ENCODE measurements at places on chromosomes 4 and X. TPM values are rescaled to one million over a fixed set of nuclear protein-coding genes. Genes with fewer than 3 reads are reported as not detected.

- no peak for DNase-seq
Measured at GRCh38 chr4:78648640-78649363, 97.2 kb downstream of the ANXA3 start.

- DNase-seq: no peak
Measured at GRCh38 chr4:177519481-177520260, 77.4 kb upstream of the AGA start.

UGT2B17 gene
- total RNA-seq: not detected

DNA sequence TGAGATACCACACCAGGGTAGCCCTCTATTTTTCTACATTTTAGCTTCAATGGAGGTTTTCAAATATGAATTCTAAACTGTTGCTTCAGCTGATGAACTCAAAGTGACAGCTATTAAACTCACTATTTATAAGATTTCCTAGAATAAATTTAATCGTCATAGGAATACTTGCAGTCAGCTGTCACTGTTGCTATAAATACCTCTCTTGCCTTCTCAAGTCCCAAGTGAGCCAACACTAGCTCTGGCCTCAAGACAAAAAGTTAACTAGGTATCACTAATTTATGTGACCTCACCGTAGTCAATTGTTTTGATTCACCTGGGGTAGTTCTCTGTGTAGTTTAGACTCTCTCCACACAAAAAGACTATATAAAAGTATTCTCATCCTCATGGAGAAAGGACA, 34.3 kb upstream of the PROM1 start:
- DNase-seq: no peak

DNA sequence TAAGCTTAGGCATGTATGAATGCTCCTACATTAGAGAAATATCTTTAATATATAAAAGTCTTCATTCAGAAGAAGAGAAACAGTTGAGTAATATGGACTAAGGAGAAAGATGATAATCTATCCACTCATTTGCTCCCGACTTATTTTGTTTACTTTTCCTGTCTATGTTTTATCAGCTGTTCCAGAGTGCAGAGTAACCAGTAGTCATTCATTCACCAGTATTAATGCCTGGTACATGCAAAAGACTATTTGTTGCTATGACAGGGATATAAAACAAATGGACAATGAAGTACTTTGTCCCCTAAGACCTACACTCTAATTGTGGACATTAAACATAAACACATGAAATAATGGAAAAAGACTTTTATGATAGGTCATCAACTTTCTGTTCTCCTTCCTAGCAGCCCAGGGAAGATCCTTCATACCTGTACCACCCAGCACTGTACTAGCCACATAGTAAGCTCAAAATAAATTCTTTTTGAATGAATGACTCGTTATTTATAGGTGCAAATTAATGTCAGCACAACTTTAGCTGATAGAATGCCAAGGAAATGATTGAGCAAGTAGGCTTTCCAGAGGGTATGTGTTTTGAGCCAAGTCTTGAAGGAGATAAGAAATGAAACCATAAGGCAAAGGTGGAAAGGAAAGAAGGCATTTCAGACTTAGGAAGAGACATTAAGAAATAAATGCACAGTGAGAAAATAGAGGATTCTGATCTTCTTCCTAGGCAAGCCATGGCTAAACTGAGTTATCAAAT, 45.0 kb upstream of the IL13RA1 start:
- DNase-seq: no peak

TNMD gene
- total RNA-seq: not detected

DNA sequence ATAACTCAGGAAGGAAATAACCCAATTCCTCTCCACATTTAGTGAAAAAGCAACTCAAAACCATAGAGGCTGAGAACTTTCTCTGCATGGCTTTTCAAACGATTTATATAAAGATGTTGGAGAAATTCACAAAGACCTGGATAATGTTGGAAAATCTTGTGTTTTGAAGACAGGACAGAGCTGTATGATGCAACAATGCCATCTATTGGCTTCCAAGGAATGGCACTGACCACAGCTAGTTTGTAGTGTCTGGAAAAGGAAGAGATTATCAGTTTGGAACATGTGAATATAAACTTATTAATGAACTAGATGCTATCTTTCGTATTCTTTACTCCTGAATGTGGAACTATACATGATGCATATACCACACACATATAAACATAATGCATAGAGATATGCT, 503.6 kb downstream of the IL1RAPL1 start:
- DNase-seq: peak; percentile 10

DNA sequence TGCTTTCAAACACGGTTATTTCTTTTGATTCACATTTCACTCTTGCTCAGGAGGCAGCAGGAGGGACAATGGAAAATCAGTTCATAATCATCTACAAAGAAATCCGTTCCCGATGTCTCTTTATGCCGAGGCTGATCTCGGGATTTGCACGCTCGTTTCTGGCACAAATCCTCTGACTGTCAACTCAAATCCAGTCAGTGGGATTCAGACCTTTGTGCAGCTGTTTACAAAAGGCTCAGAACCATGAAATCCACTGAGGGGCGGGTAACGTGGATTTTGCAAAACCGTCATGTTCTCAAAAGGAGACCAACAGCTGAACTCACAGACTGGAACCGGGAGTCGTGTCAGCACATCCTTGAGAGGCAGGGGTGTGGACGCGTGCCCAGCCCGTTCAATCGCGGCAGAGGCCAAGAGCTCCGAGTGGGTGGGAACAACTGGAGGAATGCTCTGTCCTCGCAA, 46.4 kb downstream of the ACOX3 start:
- DNase-seq: no peak

- no peak for DNase-seq
Measured at GRCh38 chr4:140133576-140133975, 20.4 kb downstream of the MAML3 start.

PPEF2 gene
- total RNA-seq: not detected

GRCh38 chr4:153934688-153935017, 145.8 kb upstream of the SFRP2 start:
- DNase-seq: no peak

FGB gene
- not detected for total RNA-seq

DNA sequence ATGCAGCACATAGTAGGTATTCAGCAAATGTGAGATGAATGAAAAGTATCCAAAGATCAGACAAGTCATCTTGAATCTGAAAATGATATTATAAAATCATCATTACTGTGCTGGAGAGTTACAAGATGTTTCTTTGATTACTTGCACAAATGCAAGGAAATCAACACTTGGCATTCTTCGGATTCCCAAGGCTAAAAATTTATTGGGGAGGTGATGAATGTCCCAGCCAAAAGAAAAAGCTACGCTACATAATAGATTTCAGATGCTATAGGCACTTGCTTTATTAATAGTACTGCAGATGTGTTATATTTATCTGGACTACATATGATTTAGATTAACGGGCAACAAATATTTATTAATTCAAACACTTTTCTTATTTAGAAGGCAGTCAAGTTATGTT, 286.7 kb upstream of the TENM3 start:
- DNase-seq: no peak

DNA sequence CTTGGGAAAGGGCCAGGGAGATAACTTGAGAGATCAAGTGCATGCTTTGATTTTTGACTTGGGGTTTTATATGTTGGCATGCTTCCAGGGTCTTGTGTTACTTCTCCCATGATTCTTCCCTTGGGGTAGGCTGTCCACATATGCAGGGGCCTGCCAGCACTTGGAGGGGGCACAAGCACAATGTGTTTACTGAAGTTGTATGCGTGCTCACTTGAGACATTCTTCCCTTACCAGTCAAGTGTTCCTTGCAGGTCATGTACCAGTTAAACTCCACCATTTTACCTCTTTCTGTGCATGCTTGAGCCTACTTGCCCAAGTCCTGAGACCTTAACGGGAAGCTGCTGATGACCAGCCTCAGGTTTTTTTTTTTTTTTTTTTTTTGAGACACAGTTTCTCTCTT, 1880.5 kb downstream of the ARAP2 start:
- no peak for DNase-seq

DNA sequence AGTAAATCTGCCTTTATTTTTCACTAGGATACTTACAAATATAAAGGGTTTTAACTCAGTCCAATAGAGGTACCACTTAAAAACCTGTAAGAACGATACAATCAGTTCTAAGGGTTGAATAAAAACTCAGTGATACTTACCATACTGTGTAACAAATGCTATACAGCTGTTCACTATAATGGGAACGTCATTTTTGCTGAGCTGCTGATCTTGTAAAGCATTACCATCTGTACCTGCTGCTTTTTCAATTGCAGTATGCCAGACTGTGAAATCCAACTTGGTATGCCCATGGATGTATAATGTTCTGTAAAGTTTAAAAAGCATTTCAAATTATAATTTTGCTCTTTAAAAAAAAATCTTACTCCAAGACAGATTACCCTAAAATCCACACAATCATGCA, 111.2 kb downstream of the ARAP2 start:
- no peak for DNase-seq

- DNase-seq: no peak
Measured at GRCh38 chrX:142828129-142828528, 197.6 kb upstream of the SPANXN4 start.

GRCh38 chr4:127416115-127416514, 216.6 kb upstream of the INTU start:
- no peak for DNase-seq

CXorf66 gene
- total RNA-seq: not detected

- no peak for DNase-seq
Measured at GRCh38 chrX:93319609-93320008, 353.8 kb downstream of the NAP1L3 start.

DNA sequence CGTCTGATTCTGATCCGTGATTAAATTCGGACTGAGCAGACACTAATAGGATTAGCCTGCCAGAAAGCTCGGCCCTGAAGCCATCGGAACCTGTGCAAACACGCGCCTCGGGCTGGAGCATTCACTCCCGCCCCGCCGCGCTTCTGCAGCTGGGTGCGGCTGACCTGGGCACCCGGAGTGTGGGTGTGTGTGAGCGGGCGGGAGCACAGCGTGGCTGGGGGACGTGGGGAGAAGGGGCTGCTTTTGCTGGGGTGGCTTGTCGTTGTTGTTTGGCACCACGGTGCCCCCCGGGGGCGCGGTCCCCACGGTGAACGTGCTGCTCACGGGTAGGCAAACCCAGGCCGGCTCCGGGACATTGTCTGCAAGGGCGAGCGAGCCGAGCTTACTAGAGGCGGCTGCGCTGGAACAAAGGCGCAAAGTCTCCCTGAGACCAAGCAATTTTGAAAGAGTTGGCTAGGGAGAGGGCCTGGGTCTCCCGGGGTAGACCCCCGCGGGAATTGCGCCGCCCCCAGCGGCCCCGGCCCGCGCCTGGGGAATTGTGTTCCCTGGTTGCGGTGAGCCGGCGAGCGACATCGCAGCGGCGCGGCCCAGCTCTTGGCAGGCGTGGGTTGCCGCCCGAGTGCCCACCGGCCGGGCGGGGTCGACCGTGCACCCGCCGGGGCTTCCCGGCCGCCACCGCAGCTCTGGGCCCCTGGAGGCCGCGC, 1.4 kb downstream of the MAMLD1 start:
- DNase-seq: no peak

- DNase-seq: no peak
Measured at GRCh38 chr4:22504447-22504846, 11.4 kb downstream of the ADGRA3 start.

FOXR2 gene
- not detected for total RNA-seq

- no peak for DNase-seq
Measured at GRCh38 chr4:3702561-3703221, 63.5 kb upstream of the ADRA2C start.

HEPH gene
- total RNA-seq: 6.5 TPM

ARMCX5 gene
- 8.1 TPM for total RNA-seq

L1CAM gene
- total RNA-seq: 1.6 TPM

DNA sequence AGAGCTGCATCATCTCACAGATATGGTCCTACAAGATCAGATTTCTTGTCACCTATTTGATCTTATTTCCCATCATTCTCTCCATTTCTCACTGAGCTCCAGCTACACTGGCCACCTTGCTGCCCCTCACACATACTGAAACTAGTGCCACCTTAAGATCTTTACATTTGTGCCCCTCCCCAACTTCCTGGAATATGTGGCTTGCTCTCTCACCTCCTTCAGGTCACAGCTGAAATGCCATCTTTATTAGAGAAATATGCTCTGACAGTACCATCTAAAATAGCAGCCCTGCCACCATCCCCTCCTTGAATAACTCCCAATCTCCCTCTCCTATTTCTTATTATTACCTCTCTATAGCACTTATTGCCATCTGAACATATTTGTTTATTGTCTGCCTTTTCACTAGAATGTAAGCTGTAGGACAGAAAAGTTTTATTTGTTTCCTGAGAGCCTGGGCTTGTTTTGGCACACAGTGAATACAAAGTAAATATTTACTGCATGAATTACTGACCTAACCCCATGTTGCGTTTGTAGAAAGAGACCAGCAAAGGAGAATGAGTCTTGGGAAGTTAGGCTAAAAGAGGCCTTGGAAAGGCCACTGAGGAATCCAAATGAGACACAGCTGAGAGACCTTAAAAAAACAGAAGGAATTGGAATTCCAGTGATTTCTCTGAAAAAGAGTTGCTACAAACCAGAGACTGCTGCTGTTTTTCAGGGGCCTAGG, 22.7 kb downstream of the DYNLT3 start:
- no peak for DNase-seq

PF4V1 gene
- not detected for total RNA-seq

GRCh38 chr4:5921101-5921980, 28.5 kb upstream of the CRMP1 start:
- no peak for DNase-seq

MUC7 gene
- total RNA-seq: not detected

DNA sequence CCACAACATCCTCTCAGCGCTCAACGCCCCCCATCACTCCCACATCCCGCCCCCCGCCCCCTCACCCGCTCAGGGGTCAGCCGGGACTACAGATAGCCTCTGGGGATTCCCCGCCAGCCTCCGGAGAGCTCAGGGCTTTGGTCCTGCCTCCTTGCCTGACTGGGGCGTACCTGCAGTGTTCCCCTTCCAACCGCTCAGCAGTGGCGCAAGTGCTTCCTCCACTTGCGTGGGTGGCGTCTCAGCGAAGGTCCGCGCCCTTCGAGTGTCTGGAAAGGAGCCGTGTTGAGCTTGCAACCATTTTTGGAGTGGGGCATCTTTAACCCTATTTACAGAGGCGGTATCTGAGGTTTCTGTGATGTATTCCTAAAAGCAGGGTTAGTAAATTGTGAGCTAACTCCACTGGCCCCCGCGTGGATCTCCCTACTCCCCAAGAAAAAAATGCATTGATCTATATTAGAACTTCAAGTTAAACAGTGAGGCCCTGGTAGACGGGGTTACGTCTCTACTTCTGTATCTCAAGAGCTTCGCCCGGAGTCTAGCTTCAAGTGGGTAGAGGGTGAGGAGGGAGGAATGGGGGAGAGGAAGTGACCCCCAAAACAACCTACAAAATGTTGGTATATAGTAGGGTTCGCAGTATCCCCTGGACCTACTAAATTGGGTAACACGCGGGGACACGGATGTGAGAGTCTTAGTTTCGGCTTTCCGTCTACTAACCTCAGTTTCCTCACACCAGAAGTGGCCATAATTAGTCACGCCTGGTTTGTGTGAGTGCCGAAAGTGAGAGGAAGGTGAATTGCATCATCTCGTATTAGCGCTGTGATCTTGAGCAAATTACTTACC, 16.1 kb downstream of the NKX3-2 start:
- no peak for DNase-seq

GRCh38 chr4:178081176-178081575, 638.9 kb upstream of the AGA start:
- no peak for DNase-seq

Measured in glomerular endothelial cell (primary cell).